ENCODE measurements at places on chromosomes 1 and 21.

DNA sequence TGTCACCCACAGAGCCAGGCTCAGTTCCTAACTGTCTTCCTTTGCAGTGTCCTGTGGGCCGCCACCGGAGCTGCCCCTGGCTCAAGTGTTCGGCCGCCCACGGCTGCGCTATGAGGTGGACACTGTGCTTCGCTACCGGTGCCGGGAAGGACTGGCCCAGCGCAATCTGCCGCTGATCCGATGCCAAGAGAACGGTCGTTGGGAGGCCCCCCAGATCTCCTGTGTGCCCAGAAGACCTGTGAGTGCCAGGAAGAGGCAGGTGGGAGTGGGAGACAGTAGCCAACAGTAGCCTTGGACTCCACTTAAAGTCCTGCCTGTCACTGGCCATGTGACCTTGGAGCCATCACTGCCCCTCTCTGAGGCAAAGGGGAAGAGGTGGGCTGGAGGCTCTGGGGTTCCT lies 16.6 kb downstream of the BCAN start:
- no peak for DNase-seq

DNA sequence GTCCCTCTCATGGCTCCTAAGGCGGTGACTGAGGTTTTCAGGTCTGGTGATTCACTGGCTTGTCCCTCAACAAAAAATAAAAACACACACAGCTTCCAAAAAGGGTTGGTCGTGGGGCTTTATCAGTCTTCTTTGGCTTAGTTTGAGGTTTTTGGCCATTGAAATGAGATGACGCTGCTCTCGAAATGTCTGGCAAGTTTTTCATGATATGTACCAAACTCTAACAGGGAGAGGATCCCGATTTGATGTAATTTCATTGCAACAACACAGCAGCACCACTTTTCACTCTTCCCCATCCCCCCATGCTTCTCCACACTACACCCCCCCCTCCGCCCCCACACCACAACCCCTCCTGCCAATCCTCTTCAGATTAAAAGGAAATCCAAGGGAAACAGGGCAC lies 187.1 kb upstream of the NFIA start:
- no peak for DNase-seq

DNA sequence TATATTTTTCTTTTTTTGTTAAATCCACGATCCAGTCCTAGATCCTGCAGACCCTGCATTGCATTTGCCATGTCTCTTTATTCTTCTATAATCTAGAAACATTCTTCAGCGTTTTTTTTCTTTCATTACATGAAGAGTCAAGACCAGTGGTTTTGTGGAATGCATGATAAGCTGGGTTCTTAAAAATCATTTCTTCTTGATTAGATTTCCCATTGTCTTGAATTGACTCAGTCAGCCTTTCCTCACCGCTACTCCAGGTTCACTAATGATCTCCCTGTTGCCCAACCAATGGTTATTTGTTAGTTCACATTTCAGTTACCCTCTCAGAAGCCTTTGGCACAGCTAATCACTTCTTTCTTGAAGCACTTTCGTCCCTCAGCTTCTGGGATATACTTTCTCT lies 25.2 kb downstream of the CHD1L start:
- no peak for DNase-seq

- no peak for DNase-seq
Measured at GRCh38 chr1:107196973-107197562, 56.2 kb downstream of the NTNG1 start.

- no peak for DNase-seq
Measured at GRCh38 chr1:219188331-219188803, 14.7 kb downstream of the LYPLAL1 start.

DNA sequence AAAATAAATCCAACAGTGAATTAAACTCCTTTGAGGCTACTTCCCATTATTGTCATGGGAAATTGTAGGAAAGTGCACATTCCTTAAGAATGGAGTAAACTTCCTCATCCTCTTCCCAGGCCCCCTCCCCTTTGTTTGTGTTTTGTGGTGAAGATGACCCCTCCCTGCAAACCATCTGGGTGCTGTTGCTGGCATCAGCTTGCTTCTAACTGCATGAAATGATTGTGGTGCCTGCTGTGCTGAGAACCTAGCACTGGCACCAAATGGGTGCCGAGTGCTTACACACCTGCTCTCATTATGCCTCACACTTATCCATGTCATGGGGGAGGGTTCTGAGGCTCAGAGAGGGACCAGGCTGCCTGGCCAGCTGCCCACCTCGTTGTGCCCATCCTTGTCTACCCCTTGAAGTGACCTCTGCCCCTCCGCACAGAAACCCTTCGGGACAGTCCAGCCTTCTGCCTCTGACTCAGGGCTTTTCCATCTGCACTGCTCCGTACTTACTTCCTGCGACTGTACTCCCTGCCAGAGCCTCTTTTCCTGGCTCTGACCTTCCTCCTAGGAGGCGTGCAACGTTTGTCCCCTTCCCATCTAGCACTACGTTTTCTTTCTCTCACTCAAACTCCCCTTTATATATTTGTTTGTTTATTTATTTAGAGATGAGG lies 30.6 kb downstream of the CAPN2 start:
- no peak for DNase-seq

DNA sequence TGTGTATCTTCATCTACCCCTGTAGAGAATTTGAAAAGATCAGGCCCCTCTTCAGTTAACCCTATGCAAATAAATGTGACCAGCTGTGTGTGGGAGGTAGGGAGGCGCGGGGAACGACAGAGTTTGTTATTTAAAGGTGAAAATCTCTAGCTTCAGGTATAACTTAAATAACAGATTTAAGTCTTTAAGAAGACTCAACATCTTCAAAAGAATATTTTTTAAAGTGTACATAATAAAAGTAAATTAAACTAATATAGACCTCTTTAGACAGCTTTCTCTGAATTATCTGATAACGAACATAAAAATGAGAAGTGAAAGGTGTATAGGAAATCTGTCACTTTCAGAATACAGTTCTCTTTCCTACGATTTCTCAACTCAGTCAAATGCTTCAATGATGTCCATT lies 16.0 kb downstream of the ANGPTL3 start:
- no peak for DNase-seq

GRCh38 chr21:42835211-42835610 lies 44.1 kb downstream of the WDR4 start:
- DNase-seq: no peak

DNA sequence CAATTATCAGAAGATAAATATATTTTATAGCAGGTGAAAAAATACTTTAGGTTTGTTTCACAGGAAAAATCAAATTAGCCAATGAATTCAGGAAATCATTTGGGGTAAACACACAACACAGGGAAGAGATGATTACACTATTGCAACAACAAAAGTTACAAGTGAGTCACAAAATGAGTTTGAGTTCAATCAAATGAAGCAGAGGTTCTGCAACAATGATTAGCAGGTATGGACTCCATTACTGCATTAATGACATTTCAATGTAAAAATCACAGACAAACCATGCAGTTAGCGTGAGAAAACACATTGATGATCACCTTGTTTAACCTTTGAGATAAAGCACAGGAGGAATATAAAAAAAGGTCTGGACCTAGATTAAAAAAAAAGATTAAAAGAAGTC lies 9.7 kb downstream of the ADGRL4 start:
- no peak for DNase-seq

GRCh38 chr1:94236630-94237290 lies 624 bp downstream of the ARHGAP29 start:
- DNase-seq: peak; percentile 48

DNA sequence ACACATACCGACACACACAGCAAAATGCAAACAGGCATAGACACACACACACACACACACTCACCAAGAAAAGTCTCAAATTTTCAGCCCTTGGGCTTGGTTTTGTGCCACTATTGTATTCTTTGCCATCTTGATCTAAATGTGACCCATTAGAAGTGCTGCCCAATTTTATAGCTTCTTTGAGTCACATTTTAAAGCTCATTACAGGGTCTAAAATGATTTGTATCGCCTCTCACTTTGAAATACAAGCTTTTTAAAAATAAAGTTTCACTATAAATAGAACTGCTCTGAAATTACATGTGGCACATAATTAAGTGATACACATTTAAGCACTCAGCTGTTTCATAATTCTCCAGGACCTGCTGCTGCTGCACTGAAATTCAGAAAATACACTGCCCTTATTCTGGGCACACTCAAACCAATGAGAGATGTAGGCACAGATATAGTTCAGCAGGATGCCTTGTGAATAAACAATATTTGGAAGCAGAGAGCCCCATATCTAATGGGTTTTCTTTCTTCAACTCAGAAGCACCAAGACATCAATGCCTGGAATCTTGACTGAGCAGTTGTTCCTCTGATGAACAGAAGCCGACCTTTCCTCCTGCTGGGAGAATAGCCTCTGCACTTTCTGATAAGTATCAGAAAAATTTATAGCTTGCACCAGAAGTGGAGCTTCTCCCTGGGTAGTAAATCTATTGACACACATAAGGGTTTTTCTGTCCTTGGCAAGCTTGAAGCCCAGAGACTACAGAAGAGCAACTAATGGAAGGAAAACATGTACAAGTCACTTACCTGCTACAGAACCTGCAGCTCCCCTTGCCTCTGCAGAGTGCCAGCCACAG lies 37.0 kb upstream of the PLPPR4 start:
- no peak for DNase-seq

DNA sequence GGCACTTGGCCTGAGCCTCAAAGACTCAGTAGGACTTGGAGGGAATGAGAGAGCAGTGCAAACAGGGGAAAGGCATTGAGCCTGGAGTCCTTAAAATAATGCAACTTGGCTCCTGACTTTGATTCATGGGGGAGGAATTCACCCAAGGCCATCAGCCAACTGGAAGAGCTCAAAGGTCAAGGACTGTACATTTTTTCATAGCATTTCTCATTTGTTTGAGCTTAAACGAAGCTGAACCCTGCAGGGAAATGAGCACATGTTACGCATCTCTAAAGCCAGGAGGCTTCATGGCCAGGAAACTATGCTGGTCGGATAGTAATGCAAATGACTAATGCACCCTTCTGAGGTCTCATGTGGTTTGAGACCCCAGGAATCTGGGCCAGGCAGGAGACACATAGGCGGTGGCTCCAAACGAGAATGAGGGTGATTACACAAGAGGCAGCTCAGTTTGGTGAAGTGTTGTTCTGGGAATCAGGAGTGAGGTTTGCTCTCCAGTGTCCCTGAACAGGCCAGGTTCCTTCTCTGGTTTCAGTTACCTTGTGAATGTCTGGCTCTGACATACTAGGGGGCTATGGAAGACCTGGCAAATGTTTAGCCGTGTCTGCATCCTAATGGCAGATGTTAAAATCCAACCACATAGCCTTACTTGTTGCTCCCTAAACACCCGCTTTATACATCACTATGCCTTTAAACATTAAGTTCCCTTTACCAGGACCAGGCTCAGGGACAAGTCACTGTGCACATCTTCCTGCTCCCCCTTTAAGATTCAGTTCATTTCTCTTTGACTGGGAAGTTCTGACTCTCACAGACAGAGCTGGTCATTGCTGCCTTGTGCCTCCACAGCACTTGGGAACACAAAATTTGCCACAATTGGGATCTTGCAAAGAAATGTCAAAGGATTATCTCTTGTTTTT lies 503.9 kb upstream of the USP24 start:
- peak; percentile 100 for DNase-seq

DNA sequence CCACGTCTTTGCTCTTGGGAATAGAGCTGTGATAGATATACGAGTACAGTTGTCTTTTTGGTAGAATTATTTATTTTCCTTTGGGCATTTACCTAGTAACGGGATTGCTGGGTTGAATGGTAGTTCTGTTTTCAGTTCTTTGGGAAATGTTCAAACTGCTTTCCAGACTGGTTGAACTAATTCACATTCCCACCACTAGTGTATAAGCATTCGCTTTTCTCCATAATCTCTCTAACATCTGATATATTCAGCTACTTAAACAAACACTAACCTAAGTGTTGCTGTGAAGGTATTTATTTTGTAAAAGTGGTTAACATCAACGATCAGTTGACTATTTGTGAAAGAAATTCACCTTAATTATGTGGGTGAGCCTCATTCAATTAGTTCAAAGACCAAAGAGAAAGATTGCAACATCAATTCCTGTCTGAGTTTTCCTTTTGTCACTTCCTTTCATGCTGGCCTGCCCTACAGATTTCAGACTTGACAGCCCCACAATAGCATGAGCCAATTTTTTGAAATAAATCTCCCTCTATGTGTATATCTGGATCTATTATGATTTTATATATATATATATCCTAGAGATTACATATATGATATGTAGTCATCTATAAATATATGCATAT lies 26.7 kb upstream of the DUSP10 start:
- DNase-seq: no peak

GRCh38 chr1:41450747-41451285 lies 33.7 kb downstream of the EDN2 start:
- no peak for DNase-seq

- peak; percentile 9 for DNase-seq
Measured at GRCh38 chr1:181423301-181423918, 59.9 kb upstream of the CACNA1E start.

DNA sequence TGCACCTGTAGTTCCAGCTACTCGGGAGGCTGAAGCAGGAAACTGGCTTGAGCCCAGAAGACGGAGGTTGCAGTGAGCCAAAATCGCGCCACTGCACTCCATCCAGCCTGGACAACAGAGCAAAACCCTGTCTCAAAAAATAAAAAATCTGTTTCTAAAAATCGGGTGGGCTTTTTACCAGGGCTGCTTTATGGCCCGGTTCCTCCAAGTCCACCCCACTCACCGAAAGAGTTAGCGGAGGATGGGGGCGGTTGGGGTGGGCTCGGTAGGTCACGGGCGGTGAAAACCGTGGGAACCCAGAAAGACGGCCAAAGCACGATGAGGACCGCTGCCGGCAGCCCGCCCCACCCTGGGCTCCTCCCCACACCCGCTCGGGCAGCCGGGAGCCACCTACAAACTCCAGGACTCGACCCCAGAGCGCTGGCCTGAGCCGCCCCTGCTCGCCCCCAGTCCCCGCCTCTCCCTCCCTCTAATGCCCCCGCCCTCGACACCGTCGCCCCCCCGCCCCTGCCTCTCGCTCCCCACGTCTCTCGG lies 846 bp upstream of the PER3 start:
- peak; percentile 8 for DNase-seq

DNA sequence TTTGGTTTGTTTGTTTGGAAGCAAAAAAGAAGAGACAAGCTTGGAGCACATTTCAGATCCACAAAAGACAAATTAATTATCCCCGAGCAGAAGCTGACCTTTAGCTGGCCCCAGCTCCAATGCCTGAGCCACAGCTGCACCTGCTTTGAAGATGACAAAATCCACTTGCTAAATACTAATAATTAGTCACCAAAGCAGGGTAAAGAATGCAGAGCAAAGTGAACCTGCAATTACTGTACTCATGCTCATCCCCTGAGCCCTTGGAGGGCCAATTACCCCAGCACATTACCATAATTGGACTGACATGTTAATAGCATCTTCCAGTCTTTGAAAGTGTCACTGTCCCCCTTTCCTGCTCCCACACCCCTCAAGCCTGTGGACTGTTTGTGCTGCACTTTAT lies 38.2 kb upstream of the KCND3 start:
- DNase-seq: no peak

GRCh38 chr1:32201011-32201855 lies 838 bp downstream of the CCDC28B start:
- peak; percentile 60 for DNase-seq

GRCh38 chr1:12170263-12170671 lies 3.5 kb downstream of the TNFRSF1B start:
- no peak for DNase-seq

All from fibroblast of skin of right quadriceps (primary cell).